ENCODE measurements at places on chromosomes 5 and 9.

DNA sequence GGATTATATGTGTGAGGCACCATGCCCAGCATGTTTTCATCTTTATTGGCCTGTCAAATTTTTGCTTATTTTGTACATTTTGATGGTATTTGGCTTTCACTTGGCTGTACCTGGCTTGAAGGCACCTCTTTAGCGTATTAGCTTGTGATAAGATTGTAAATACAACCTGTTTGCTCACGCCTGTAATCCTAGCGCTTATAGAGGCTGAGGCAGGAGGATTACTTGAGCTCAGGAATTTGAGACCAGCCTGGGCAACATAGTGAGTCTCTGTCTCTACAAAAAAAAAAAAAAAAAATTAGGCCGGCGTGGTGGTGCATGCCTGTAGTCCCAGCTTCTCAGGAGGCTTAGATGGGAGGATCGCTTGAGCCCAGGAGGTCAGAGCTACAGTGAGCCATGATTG lies 11.3 kb downstream of the SEC24A start:
- DNase-seq: no peak
- no peak overlapping the region for H3K27ac ChIP-seq
- H3K36me3 ChIP-seq: peaks cover 24% of the 10 kb centered on the region

DNA sequence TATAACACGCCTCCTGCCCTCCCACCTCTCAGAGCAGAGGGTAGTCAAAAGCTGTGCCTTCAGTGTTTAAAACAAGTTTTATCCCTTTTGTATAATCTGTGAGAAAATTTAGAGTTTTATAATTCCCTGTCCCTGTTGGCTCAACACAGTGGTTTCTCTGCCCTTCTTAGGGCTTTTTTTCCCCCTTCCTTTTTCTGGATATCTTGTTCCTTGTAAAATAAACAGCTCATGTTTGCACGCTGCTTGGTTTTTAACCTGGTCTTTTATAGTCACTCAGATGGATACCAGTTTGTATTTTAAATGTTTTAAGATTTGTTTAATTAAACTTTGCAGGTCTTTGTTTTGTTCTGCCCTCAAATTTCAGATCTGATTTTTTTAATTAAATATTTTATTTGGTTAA lies 26.7 kb downstream of the OCLN start:
- no peaks in the 10 kb centered on the region for H3K4me1 ChIP-seq
- no peak overlapping the region for H3K27ac ChIP-seq
- no peak overlapping the region for H3K4me3 ChIP-seq
- no peaks in the 10 kb centered on the region for H3K27me3 ChIP-seq
- H3K36me3 ChIP-seq: no peaks in the 10 kb centered on the region
- DNase-seq: no peak

GRCh38 chr5:37136694-37137093 lies 112.5 kb downstream of the CPLANE1 start:
- H3K4me1 ChIP-seq: no peaks in the 10 kb centered on the region
- no peak for DNase-seq
- H3K27ac ChIP-seq: no peak overlapping the region
- no peaks in the 10 kb centered on the region for H3K27me3 ChIP-seq

DNA sequence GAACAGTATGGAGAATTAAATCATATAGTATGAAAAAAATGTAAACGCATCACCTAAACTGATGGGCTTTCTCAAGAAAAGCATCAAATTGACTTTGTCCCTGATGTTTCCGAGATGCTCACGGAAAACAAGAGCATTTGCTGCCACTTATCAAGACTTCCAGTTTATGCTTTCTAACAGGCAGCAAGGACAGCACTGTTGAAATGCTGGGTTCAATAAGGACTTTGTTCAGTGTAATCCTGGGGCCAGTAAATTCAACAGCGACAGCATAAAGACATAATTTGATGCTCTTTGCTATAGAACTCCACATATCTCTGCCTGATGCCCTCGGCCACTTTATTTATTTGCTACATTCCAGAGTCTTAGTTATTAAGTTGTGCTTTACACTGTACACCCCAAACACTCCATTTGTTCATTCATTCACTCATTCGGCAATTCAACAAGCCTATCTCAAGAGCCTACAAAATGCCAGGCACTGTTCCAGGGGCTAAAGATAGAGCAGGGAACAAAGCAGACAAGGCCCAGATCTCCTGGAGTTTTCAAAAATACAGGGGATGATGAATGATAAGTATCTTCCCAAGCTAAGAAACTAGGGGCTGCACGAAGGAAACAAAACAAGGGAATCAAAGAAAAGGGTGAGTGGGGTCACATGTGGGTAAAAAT lies 294.6 kb downstream of the ZNF608 start:
- H3K4me1 ChIP-seq: peaks cover 11% of the 10 kb centered on the region
- H3K36me3 ChIP-seq: no peaks in the 10 kb centered on the region
- H3K27me3 ChIP-seq: no peaks in the 10 kb centered on the region
- no peak for DNase-seq
- H3K27ac ChIP-seq: no peak overlapping the region

GRCh38 chr5:117889596-117889995 lies 1098.8 kb downstream of the DTWD2 start:
- H3K27ac ChIP-seq: no peak overlapping the region
- H3K4me1 ChIP-seq: peaks cover 2% of the 10 kb centered on the region

DNA sequence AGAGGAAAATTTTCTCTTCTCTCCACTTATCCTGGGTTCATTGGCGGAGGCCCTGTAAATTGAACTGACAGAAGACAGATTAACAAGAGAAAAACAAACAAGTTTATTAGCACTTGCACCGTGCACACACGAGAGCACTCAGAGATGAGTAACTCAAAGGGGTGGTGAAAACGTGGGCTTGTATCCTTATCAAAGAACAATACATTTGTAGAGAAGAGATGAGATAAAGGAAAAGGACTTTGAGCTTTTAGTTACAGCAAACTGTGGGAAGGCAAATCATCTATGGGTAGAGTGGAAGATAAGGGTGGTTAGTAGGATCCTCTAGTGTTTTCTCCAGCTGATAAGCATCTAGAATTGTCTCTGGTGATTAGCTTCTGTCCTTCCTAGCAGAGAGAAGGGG lies 44.4 kb upstream of the ROR2 start:
- no peaks in the 10 kb centered on the region for H3K36me3 ChIP-seq
- no peak overlapping the region for H3K4me3 ChIP-seq
- H3K27me3 ChIP-seq: peaks cover 24% of the 10 kb centered on the region
- H3K27ac ChIP-seq: no peak overlapping the region
- H3K4me1 ChIP-seq: no peaks in the 10 kb centered on the region
- no peak for DNase-seq

DNA sequence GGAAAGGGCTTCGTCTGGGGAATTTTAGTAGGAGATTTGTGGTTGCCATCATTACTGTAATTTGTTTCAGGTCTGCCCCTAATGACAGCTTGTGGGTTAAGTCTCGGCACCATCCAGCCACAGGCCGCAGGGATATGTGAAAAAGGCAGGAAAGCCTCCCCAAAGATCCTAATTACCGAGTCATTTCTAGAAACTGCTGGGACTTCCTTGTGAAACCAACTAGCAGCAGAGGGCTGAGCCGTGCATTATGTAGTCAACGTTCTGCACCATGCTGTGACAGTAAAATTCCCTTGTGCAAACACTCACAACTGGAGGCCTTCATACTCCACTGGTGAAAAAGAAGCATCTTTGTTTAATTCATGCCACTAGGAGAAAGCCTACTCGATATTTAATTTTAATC lies 230.3 kb downstream of the MPDZ start:
- no peak for DNase-seq
- no peak overlapping the region for H3K4me3 ChIP-seq
- H3K27me3 ChIP-seq: no peaks in the 10 kb centered on the region

GRCh38 chr9:93910598-93910997 lies 44.6 kb downstream of the BARX1 start:
- no peak overlapping the region for H3K4me3 ChIP-seq
- no peaks in the 10 kb centered on the region for H3K36me3 ChIP-seq
- H3K27ac ChIP-seq: no peak overlapping the region
- peaks cover 8% of the 10 kb centered on the region for H3K27me3 ChIP-seq

DNA sequence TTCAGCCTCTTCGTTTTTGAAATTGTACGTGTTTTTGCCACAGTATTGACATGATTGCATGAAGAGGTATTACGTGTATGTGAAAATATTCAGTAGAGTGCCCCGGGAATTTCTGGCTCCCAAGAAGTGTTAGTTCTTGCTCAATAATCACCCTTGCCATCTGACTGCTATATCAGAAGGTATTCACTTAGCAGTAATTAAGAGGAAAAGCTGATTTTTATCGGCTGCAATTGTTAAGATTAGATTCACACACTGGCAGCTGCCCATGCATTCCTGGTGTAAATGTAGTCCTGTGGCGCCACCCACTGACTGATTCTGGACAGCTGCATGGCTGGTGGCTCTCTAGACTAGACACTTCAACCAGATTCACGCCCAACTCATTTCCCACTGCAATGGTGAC lies 440.1 kb upstream of the ADAMTS16 start:
- no peak overlapping the region for H3K27ac ChIP-seq
- no peaks in the 10 kb centered on the region for H3K36me3 ChIP-seq
- H3K4me3 ChIP-seq: no peak overlapping the region
- DNase-seq: peak; percentile 11

All from activated naive CD8-positive, alpha-beta T cell treated with anti-CD3 and anti-CD28 coated beads, Interleukin-2, amount 50 U/mL, for 24 hours (primary cell).